ENCODE measurements at places on chromosomes 2 and 18.

GRCh38 chr2:23489471-23490322 lies 104.7 kb downstream of the KLHL29 start:
- no peaks in the 10 kb centered on the region for H3K27me3 ChIP-seq
- H3K4me3 ChIP-seq: no peak overlapping the region
- no peaks in the 10 kb centered on the region for H3K36me3 ChIP-seq
- DNase-seq: no peak

DNA sequence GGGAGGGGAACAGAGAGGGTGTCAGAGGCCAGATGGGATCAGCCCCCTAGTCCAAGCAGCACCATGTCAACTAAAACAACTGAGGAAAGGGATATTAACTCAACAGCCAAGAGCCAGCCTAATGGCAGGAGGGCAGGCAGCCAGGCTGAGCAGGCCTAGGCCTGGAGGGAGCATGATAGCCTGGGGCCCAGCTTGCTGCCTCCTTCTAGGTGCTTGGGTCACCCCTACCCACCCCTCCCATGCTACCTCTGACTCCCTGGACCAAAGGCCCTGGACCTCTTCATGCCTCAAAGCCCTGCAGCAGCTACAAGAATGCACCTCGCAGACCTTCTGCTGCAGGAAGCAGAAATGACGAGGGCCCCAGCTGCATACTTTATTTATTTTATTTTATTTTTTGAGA lies 22.1 kb upstream of the TNS1 start:
- H3K27me3 ChIP-seq: no peaks in the 10 kb centered on the region
- no peak overlapping the region for H3K4me3 ChIP-seq
- no peak for DNase-seq
- H3K4me1 ChIP-seq: no peaks in the 10 kb centered on the region

GRCh38 chr2:201858281-201859184 lies 52.2 kb downstream of the CDK15 start:
- peak overlapping the region; percentile 21 for H3K27ac ChIP-seq
- no peaks in the 10 kb centered on the region for H3K36me3 ChIP-seq
- H3K4me1 ChIP-seq: peaks cover 14% of the 10 kb centered on the region
- no peak for DNase-seq
- no peaks in the 10 kb centered on the region for H3K27me3 ChIP-seq

GRCh38 chr2:38631976-38632375 lies 29.2 kb upstream of the HNRNPLL start:
- H3K36me3 ChIP-seq: no peaks in the 10 kb centered on the region
- H3K4me1 ChIP-seq: peaks cover 5% of the 10 kb centered on the region
- no peak overlapping the region for H3K27ac ChIP-seq
- H3K27me3 ChIP-seq: no peaks in the 10 kb centered on the region
- DNase-seq: no peak

DNA sequence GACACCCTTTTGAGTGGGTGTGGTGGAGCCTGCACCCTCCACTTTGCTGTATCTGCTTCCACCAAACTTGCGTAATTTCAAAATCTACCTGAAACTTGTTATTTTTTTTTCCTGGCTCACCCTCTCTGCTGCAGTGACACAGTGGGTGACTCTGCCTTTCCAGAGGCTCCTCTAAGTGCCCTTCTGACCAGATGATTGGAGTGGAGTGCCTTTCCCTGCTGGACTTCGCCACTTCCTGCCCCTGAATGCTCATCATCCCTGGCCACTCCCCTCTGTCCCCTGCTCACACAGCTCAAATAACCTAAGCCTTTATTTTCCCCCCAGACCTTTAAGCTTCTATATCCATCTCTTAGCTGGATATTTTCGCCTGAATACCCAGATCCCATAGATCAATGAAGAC lies 777.5 kb upstream of the ID2 start:
- no peak overlapping the region for H3K27ac ChIP-seq
- no peaks in the 10 kb centered on the region for H3K4me1 ChIP-seq
- DNase-seq: no peak
- no peaks in the 10 kb centered on the region for H3K36me3 ChIP-seq
- no peak overlapping the region for H3K4me3 ChIP-seq
- H3K27me3 ChIP-seq: no peaks in the 10 kb centered on the region
